CD8-positive, alpha-beta T cell (primary cell): ENCODE measurements at places on chromosomes 16 and 17. TPM values are rescaled to one million over a fixed set of nuclear protein-coding genes. Genes with fewer than 3 reads are reported as not detected.

The KRT12 gene
- total RNA-seq, result not detected

- DNase-seq, result no peak
Observed at GRCh38 chr16:77574867-77575624, 140.2 kb upstream of the ADAMTS18 start.

- no peak for DNase-seq
Observed at GRCh38 chr16:57817680-57818079, 15.4 kb upstream of the KIFC3 start.

The G6PC1 gene
- total RNA-seq, result not detected

- no peak for DNase-seq
Observed at GRCh38 chr16:46774743-46775177, 26.6 kb upstream of the MYLK3 start.

The FBXW10 gene
- total RNA-seq, result not detected

DNA sequence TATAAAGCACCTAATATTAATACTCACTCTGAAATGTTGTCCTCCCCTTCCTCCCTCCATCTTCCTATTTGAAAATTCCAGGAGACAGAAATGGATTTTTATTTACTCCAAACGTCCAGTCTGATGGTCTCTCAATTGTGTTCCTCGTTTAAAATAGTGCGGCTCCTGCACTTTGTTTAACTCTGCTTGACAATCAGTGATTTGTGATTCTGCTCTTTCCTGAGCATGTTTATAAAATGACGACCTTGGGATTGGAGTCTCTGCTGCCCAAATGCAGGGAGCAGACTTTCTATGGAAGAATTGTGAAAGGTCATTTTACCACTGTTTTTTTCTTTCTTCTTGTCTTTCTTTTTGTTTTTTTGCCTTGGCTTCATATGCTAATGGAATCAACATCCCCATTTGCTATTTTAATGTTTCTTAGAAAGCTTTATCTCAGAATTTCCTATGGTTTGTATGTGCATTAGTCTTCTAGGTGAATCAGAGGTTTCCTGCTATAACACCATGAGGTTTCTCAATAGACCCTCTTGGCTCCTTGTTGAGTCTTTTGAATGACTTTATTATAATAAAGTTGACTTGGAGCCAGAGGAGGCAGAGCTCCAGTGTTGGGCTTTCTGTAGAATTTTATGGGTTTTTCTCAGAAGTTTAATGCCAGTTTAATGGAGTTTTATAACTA lies 376.5 kb downstream of the CDH11 start:
- no peak for DNase-seq

GRCh38 chr16:67632415-67633172 lies 12.3 kb upstream of the CARMIL2 start:
- DNase-seq, result no peak

GRCh38 chr17:2468270-2468669 lies 43.4 kb downstream of the METTL16 start:
- DNase-seq, result no peak

The IRX3 gene
- total RNA-seq, result not detected

DNA sequence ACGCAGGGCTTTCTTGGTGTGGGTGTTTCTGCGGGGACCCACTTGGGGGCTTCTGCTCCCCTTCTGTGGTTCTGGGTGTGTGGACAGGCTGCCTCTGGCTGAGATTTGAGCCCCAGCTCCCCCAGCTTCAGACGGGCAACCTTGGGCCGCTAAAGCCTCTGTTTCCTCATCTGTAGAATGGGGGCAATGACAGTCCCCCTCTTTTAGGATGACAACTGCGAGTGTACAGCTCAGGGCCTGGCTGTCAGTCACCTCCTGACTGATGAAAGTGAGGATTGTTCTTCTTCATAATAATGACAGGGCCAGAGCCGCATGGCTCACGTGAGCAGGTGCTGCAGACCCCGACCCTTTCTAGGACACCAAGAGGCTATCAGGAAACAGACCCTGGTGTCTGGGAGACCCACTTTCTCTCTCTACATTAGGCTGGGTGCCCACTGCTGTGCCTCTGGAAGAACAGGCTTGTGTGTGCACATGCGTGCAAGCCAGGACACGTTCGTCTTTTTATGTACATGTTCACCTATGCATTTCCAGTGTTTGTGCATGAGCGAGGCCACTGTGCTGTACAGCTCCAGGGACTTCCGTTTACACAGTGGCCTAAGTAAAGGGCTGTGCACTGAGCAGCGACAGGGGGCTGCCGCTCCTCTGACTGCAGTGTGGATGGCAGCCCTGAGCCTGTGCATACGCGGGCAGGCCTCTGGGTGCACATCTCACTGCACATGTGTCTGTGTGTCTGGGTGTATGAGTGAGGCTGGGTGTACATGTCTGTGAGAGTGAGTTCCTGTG lies 4.6 kb downstream of the SPNS3 start:
- no peak for DNase-seq

DNA sequence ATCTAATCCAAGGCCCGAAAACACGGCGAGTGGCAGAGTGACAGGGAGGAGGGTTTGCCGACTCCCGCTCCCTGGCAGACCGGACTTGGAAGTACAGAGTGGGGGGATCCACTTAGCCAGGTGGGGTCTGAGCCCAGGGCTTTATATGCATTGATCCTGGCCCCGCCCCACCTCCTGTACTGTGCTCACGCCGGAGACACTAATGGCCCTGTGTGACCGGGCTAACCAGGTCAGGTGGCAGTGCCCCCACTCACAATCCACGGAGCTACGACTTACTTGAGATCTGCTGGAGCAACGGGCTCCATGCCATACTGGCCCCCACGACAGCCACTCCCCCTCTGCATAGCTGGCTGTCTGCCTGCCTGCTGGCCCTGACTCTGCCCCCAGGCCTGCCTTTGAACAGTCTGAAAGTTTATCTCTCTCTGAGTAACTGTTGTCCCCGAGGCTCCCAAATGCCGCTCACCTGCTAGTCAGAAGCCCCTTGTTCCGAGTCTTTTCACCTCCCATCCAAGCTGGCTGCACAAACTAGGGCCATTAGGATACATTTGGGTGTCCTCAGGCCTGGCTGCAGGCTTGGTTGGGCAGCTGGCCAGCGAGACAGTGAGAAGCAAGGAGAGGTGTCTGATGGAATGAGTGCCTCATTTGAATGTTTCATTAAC lies 28.0 kb downstream of the CACNA1G start:
- DNase-seq, result no peak

The ALG1 gene
- total RNA-seq, result 7.9 TPM

The TEKT5 gene
- total RNA-seq, result not detected

DNA sequence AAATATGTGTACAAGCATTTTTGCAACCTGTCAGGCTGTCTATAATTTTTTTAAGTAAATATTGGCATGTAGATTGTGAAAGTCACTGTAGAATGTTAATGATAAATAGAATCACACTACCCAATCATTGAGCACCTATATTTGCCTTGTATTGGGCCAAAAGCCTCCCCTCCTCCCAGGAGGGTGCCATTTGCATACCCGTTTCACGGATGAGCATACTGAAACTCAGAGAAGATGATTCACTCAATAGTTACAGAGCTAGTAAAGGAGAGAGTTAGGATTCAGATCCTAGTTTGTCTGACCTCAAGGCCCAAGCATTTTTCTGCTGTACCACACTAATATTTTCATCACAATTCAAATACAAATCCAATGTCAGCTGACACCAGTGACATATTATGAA lies 299.7 kb upstream of the CDH11 start:
- no peak for DNase-seq

The ENGASE gene
- total RNA-seq, result 92.8 TPM

DNA sequence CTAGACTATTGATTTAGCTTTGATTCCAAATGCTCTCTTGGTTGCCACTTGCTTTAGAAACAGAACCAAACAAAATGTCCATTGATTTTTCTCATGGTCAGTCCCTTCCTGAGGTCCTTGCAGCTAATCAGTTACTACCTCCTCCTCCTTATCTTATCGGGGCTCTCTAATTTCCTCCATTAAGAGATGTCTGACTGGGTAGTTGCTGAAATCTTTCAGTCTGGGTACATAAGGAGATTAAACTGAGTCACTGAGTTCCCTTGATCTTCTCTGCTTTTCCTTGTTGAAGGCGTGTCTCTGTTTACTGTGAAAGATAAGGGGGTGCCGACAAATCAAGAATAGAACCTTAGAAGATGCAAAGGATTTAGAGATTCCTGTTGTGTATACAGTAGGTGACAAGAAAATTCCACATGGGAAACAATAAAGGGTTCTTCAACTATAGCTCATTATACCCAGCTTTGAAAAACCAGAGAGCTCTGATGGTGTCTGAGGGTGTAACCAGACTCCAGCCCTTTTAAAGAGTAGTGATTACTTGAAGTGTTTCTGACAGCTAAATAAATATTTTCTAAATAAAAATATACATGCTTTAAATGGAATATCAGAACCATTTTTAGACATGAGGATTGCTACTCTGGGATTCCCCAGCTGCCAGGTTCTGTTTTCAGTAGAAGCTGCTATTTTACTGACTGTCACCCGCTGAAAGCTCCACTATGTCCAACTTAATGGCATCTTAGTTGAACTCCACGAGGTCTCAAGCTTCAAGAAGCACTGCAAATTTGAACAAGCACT lies 791.3 kb upstream of the SOX9 start:
- no peak for DNase-seq

The HYDIN gene
- not detected for total RNA-seq
